Activated CD4-positive, alpha-beta memory T cell treated with anti-CD3 and anti-CD28 coated beads for 36 hours (primary cell): ENCODE measurements at places on chromosomes 1 and 21. TPM values are rescaled to one million over a fixed set of nuclear protein-coding genes. Genes with fewer than 3 reads are reported as not detected.

The OR6K3 gene
- not detected for total RNA-seq

The LAMC1 gene
- 0.19 TPM for total RNA-seq

The CLCA4 gene
- total RNA-seq = not detected

The TFAP2E gene
- total RNA-seq = 0.17 TPM

The HEYL gene
- total RNA-seq = 0.19 TPM

The MSH4 gene
- 0.43 TPM for total RNA-seq

The TSTD1 gene
- 77.7 TPM for total RNA-seq

The C1orf105 gene
- not detected for total RNA-seq

The FOXO6 gene
- 0.19 TPM for total RNA-seq

The LCE1F gene
- not detected for total RNA-seq

The OR2T2 gene
- not detected for total RNA-seq

The LCE3B gene
- not detected for total RNA-seq

The FAM151A gene
- total RNA-seq = not detected

The CLCA1 gene
- total RNA-seq = not detected

The FMOD gene
- total RNA-seq = 0.95 TPM

The LORICRIN gene
- total RNA-seq = not detected

The DEDD gene
- total RNA-seq = 40.2 TPM

GRCh38 chr1:207072233-207072632, 16.4 kb upstream of the C4BPB start:
- no peak overlapping the region for H3K27ac ChIP-seq
- H3K4me1 ChIP-seq = peaks cover 7% of the 10 kb centered on the region
- no peak for DNase-seq
- H3K27me3 ChIP-seq = peaks cover 5% of the 10 kb centered on the region

- no peak overlapping the region for H3K27ac ChIP-seq
- no peaks in the 10 kb centered on the region for H3K36me3 ChIP-seq
- H3K4me1 ChIP-seq = no peaks in the 10 kb centered on the region
- H3K27me3 ChIP-seq = peaks cover 2% of the 10 kb centered on the region
Measured at GRCh38 chr1:244019982-244020485, 31.0 kb upstream of the ZBTB18 start.

DNA sequence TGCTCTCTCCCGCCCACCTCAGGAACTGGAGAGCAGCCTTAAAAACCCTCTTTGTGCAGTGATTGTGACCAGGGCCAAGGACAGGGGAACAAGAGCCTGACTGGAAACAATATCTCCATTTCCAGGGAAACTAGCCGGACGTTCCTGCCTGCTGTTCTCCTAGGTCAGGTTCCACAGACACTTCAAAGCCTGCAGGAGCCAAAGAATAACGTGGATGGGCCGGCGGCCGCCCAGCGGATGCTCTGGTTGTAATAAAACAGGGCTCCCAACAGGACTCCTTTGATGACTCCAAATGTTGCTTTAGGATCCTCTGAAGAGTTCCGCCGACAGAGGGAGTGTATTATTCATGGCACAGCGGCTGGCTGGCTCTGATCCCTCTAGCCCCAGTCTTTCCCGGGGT, 162.2 kb downstream of the PLXNA2 start:
- no peak for DNase-seq
- no peaks in the 10 kb centered on the region for H3K27me3 ChIP-seq
- no peak overlapping the region for H3K27ac ChIP-seq
- no peak overlapping the region for H3K4me3 ChIP-seq
- H3K4me1 ChIP-seq = peaks cover 14% of the 10 kb centered on the region

DNA sequence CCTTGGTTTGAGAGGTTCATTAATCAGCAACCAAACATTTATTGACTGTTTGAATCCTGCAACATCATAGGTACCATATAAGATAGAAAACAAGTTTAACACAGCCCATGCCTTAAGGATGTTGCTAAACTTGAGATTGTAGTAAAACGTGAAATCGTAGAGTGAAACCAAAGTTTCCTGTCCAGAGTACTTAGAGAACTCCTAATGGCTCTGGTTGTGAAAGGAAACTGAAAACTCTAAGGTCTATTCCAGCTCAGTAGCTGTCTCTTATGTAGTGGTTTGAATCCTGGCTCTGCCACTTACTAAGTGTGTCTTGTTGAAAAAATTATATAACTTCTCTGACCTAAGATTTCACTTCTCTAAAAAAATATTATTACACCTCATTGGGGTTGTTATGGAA, 310.9 kb downstream of the NTNG1 start:
- H3K4me3 ChIP-seq = no peak overlapping the region
- no peaks in the 10 kb centered on the region for H3K36me3 ChIP-seq
- no peaks in the 10 kb centered on the region for H3K4me1 ChIP-seq

DNA sequence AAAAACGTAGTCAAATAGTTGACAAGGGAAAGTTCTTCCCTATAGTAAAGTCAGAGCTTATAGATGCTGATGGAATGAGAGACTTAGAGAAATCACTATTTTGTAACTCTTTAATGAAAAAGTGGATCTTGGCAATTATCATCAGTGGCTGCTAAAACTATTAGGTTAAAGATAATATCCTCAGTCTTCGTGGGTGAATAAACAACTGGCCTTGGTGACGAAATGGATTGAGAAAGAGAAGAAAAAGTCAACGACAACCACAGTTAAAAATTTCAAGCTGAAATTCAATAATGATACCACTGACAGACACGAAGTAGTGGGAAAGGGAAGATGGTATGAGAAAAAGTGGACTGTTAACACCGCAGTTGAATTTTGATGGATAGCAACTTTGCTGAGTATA, 90.0 kb upstream of the GNG4 start:
- H3K27me3 ChIP-seq = no peaks in the 10 kb centered on the region
- H3K4me3 ChIP-seq = no peak overlapping the region
- no peak for DNase-seq
- H3K27ac ChIP-seq = no peak overlapping the region
- peaks cover 5% of the 10 kb centered on the region for H3K4me1 ChIP-seq

GRCh38 chr1:183237046-183237445, 51.0 kb downstream of the LAMC2 start:
- H3K27ac ChIP-seq = no peak overlapping the region
- no peak overlapping the region for H3K4me3 ChIP-seq
- H3K36me3 ChIP-seq = no peaks in the 10 kb centered on the region
- H3K27me3 ChIP-seq = peaks cover 5% of the 10 kb centered on the region
- DNase-seq = no peak

DNA sequence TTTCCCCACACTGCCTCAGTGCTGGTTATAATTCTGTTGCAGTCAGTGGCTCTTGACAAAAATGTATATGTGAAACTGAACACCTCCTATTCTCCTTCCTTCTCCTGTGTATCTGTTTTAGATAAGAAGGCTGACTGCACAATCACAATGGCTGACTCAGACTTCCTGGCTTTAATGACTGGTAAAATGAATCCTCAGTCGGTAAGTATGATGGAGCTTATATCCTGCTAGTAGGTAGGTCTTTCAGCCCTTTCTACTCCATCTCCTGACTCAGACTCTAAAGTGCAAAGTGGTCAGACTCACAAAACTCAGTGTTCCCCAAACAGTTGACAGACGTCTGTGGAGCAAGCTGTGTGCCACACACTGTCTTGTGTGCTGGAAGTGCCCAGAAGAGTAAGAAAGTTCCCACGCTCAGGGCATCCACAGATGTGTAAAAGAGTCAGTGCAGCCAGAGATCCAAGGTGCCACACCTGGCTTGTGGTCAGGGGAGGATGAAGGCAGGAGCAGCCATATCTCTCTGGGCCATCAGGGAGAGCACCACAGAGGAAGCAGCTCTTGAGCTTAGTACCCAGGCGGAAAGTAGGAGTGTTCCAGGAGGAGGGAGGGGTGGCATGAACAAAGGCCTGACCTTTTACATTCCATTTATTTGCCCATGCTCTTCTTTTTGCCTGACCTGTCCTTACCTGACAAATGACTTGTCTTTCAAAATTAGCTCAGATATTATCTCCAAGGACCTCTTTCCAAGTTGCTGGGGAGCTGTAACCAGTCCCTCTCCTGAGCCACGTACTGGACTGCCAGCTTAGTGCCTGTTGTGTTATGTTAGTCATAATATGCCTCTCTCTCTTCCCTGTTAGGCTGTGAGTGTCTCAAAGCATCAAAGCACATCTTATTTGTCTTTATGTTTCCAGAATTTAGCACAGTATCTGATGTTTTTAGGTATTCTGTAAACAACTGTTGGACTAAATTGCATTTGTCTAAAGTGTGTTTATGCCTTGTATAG, 14.0 kb upstream of the PODN start:
- peaks cover 11% of the 10 kb centered on the region for H3K4me1 ChIP-seq
- no peaks in the 10 kb centered on the region for H3K27me3 ChIP-seq
- H3K27ac ChIP-seq = peak overlapping the region; percentile 71
- H3K36me3 ChIP-seq = peaks cover 25% of the 10 kb centered on the region

GRCh38 chr1:32881291-32881690, 5.0 kb upstream of the HPCA start:
- no peak overlapping the region for H3K27ac ChIP-seq
- H3K4me1 ChIP-seq = peaks cover 5% of the 10 kb centered on the region
- H3K27me3 ChIP-seq = peaks cover 37% of the 10 kb centered on the region
- no peak overlapping the region for H3K4me3 ChIP-seq
- no peak for DNase-seq

DNA sequence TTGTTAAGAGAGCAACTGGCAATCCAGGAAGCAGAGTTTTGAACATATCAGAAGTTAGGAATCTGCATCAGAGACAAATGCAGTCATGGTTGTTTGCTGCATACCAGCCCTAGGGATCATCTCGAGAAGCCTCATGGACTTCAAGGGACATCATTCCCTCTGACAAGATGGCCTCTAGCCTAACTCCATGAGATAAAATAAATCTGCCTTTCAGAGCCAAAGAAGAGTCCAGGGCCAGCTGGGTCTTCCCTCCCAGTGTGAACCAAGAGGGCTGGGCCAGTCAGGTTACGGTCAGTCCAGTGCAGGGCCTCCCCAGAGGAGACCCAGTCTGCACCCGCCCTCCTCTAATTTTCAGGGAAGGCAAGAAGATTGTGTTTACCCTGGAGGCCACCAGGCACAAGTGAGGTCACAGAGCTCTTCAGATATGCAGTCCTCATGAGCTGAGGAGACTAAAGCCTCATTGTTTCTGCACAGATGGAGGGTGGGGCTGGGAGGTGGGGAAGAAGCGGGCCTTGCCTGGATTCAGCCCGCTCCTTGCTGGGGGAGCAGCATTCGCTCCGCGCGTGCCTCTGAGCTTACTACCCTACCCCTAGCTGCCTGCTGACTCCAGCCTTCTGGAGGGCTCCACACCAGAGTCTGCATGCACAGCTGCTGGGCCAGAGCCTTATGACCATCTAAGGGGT, 52.8 kb downstream of the CAPN2 start:
- no peak overlapping the region for H3K4me3 ChIP-seq
- no peak overlapping the region for H3K27ac ChIP-seq
- no peaks in the 10 kb centered on the region for H3K4me1 ChIP-seq
- H3K27me3 ChIP-seq = no peaks in the 10 kb centered on the region

- peaks cover 5% of the 10 kb centered on the region for H3K27me3 ChIP-seq
- H3K4me3 ChIP-seq = no peak overlapping the region
- H3K36me3 ChIP-seq = no peaks in the 10 kb centered on the region
- no peak for DNase-seq
- H3K4me1 ChIP-seq = no peaks in the 10 kb centered on the region
Measured at GRCh38 chr1:87941337-87941946, 612.8 kb downstream of the LMO4 start.

GRCh38 chr1:9128520-9129265, at the start of gene GPR157:
GPR157 (minus strand) TSS chr1:9129102; CDS start chr1:9129027, 75 bp downstream.
- DNase-seq = peak; percentile 86
- H3K4me3 ChIP-seq = peak within 1 kb of the TSS; percentile 86
- no peaks in the 10 kb centered on the region for H3K36me3 ChIP-seq
- peak within 1 kb of the TSS; percentile 28 for H3K27ac ChIP-seq

GRCh38 chr1:202860744-202861419, 28.1 kb downstream of the RABIF start:
- peaks cover 48% of the 10 kb centered on the region for H3K27me3 ChIP-seq
- peak; percentile 51 for DNase-seq
- peak overlapping the region; percentile 63 for H3K4me3 ChIP-seq
- no peaks in the 10 kb centered on the region for H3K36me3 ChIP-seq

GRCh38 chr1:95209291-95209690, 24.7 kb upstream of the RWDD3 start:
- no peak overlapping the region for H3K27ac ChIP-seq
- no peaks in the 10 kb centered on the region for H3K4me1 ChIP-seq
- no peaks in the 10 kb centered on the region for H3K27me3 ChIP-seq
- no peaks in the 10 kb centered on the region for H3K36me3 ChIP-seq
- H3K4me3 ChIP-seq = no peak overlapping the region

DNA sequence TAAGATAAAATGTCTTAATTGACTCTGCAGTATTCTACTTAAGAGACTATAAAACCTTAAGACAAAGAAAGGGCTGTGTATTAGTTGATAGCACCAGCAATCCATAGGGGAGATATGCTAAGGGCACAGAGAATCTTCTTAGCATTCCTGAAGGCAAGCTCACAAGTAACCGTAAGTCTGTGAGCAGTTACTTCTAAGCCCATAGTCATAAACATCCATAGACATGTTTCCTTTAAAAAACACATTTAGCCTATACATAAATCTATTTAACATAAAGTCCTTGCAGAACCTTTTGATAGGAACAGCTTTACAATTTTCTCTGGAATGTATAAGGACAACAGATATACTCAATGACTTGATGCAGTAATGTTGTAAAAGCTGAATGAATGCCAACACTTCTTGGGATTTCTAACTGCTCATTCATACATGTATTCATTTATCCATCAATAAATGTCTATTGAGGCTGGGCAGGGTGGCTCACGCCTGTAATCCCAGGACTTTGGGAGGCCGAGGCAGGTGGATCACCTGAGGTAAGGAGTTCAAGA, 6.3 kb upstream of the ERRFI1 start:
- no peaks in the 10 kb centered on the region for H3K27me3 ChIP-seq
- no peak for DNase-seq
- no peak overlapping the region for H3K27ac ChIP-seq
- H3K4me3 ChIP-seq = no peak overlapping the region
- no peaks in the 10 kb centered on the region for H3K36me3 ChIP-seq
- H3K4me1 ChIP-seq = no peaks in the 10 kb centered on the region

- no peaks in the 10 kb centered on the region for H3K4me1 ChIP-seq
- no peaks in the 10 kb centered on the region for H3K27me3 ChIP-seq
Measured at GRCh38 chr1:116483481-116484309, 87.1 kb downstream of the CD58 start.

DNA sequence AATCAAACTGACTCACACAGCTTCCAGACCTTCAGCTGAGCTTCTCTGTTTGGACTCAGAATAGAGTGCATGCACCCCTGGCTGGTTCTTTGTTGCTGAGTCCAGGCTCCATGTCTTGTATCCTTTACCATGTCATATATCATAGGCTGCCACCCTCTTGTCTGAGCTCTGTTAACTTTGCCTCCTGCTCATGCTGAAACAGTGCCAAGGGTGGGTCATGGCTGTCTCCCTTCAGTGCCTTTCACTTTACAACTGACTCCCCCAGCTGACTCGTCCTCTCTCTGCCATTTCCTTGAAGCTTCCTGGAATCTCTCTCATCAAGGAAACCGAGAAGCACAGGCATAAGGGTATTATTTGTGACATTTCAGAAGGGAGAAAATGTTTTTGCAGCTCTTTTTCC, 885.3 kb downstream of the TTLL7 start:
- no peak for DNase-seq
- H3K27ac ChIP-seq = no peak overlapping the region
- H3K36me3 ChIP-seq = no peaks in the 10 kb centered on the region

- no peaks in the 10 kb centered on the region for H3K4me1 ChIP-seq
- no peak for DNase-seq
- no peak overlapping the region for H3K4me3 ChIP-seq
- peaks cover 14% of the 10 kb centered on the region for H3K36me3 ChIP-seq
Measured at GRCh38 chr1:97348599-97349265, 572.1 kb downstream of the DPYD start.
